ENCODE measurements at places on chromosomes 2 and 18. TPM values are rescaled to one million over a fixed set of nuclear protein-coding genes. Genes with fewer than 3 reads are reported as not detected.

The ACMSD gene
- not detected for total RNA-seq

GRCh38 chr2:69916106-69916505 is 1.2 kb downstream of the MXD1 start:
- H3K27ac ChIP-seq: peak overlapping the region; percentile 99
- DNase-seq: no peak
- H3K36me3 ChIP-seq: peaks cover 17% of the 10 kb centered on the region
- H3K4me3 ChIP-seq: peak overlapping the region; percentile 91

- no peaks in the 10 kb centered on the region for H3K27me3 ChIP-seq
- no peak for DNase-seq
- no peak overlapping the region for H3K27ac ChIP-seq
- H3K36me3 ChIP-seq: no peaks in the 10 kb centered on the region
- H3K4me3 ChIP-seq: no peak overlapping the region
Observed at GRCh38 chr2:103738606-103739005, 976.8 kb downstream of the TMEM182 start.

GRCh38 chr2:157825885-157826284 is 50.2 kb downstream of the ACVR1 start:
- H3K27ac ChIP-seq: no peak overlapping the region
- H3K4me3 ChIP-seq: no peak overlapping the region
- DNase-seq: no peak
- no peaks in the 10 kb centered on the region for H3K27me3 ChIP-seq
- H3K36me3 ChIP-seq: no peaks in the 10 kb centered on the region

DNA sequence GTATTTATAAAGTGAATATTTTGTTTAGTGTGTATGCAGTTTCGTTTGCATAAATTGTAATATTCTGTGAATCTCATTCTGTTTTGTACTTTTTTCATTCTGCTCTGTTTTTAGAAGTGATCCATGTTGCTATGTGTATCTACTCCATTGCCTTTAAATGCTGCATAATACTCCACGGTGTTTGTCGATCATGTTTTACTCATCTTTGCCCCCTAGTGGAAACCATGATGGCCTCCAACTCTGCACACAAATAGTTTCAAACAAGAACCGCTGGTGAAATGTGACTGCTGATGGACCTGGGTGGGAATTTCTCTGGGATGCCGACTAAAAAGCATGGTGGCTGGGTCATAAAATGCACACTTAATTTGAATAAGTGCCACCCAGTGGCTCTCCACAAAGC is 32.0 kb upstream of the SKOR2 start:
- no peak overlapping the region for H3K27ac ChIP-seq
- no peaks in the 10 kb centered on the region for H3K4me1 ChIP-seq
- DNase-seq: peak; percentile 70
- H3K36me3 ChIP-seq: no peaks in the 10 kb centered on the region
- peaks cover 18% of the 10 kb centered on the region for H3K27me3 ChIP-seq

- H3K4me1 ChIP-seq: no peaks in the 10 kb centered on the region
- DNase-seq: no peak
- H3K36me3 ChIP-seq: no peaks in the 10 kb centered on the region
- H3K4me3 ChIP-seq: no peak overlapping the region
Observed at GRCh38 chr2:26555246-26556133, 77.6 kb upstream of the OTOF start.

All from esophagus muscularis mucosa (tissue), 4 donors.